T-helper 2 cell (primary cell): ENCODE measurements at places on chromosomes 6 and 20.

DNA sequence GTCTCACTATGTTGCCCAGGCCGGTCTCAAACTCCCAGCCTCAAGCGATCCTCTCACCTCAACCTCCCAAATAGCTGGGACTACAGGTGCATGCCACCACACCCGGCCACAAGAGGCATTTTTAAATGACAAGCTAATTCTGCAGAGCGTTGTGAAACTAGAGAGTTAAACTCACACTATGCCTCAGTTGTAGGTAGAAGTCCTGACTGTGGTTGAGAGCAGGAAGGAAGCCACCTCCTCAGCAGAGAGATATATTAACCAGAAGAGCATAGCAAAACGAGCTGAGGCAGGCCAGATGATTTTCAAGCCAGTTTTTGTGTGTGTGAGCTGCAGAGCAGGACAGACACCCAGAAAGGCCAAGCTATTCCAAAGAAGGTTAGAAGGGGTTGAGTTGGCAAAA is 150.3 kb downstream of the MBOAT1 start:
- DNase-seq, result no peak

GRCh38 chr6:47132724-47133123 is 90.6 kb upstream of the ADGRF1 start:
- DNase-seq, result no peak

DNA sequence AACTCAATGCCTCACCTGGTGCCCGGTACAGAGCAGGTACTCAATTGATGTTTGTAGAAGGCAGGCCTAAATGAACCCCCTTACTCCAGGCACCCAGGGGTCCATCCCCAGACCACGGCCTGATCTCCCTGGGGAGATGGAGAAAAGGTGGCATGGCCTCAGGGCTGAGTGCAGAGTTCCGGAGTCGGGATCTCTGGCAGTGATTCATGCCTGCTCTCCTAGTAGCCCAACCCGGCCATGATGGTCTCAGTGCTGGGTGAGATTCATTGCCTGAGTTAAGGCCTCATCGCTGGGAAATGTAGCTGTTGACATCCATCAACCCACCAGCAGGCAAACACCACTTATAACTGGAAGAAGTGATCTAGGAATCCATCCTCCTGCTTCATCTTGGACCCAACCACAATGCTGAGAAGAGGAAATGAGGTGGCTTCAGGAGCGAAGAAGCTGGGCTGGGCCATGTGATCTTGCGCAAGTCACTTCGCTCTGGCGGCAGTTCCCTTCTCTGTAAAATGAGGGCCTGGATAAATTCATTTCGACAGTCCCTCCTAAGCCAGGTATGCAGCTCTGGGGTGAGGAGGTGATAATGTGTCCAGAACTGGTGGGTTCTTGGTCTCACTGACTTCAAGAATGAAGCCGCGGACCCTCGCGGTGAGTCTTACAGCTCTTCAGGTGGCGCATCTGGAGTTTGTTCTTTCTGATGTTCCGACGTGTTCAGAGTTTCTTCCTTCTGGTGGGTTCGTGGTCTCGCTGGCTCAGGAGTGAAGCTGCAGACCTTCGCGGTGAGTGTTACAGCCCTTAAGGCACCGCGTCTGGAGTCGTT is 24.7 kb downstream of the ETV7 start:
- no peak for DNase-seq

- no peak for DNase-seq
Measured at GRCh38 chr6:13298446-13298845, 29.9 kb downstream of the TBC1D7 start.

DNA sequence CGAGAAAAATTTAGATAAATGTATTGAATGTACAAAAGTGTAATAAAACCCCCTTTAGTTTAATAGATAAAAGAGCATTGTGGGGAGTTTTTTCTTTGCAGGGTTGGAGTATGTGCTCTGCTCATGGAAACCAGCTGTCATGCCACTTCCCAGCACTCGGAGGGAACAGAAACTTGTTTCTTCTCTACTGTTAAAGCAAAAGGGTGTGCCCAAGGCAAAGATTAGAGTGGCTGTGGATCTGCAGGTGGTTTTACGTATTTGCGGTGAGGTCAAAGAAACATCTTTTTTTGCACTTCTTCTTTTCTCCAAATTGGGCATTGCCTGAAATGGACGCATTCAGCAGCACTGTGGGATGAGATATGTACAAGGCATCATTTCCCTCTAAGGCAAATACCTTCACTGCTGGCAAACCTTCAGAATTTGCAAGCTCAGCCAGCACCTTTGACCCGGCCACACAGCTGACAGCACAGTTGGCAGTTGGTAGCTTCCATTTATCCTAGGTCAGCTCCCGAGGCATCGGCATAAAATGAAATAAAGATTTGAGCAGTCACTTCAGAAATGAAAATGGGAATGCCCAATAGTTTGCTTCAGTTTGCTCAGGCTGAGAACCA is 178.4 kb upstream of the EYA4 start:
- no peak for DNase-seq

DNA sequence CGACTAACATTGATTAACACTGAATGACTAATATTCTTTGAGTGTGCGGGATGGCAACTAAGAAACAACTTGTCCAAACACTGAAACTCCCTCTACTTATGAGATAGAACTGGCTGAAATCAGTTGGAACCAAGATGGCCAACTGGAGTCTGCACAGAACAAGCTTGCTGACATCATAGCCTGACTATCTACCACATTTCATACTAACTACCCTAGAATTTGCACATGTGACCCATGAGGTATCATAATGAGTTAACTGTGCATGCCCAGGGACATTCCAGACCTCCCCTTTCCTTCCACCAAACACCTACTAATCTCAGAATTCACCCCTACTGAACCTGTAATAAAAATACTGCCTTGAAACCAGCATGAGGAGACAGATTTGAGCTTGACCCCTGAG is 43.2 kb downstream of the PHIP start:
- DNase-seq, result no peak

DNA sequence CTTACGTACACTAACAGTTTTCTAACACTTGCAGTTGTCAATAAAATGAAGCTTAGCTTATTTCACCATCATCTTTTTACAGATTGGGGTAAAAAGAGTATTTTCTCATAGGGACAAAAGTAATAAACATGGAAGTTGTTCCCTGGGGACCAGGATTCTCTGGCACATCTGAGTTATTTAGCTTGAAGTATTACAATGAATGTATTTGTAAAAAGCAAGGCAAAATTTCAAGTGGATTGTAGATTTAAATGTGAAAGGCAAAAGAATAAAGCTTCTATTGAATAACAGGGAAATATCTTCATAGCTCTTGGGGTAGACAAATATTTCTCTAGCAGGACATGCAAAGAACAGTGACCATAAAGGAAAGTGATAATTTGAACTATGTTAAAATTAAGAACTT is 260.0 kb upstream of the ECI2 start:
- DNase-seq, result no peak

DNA sequence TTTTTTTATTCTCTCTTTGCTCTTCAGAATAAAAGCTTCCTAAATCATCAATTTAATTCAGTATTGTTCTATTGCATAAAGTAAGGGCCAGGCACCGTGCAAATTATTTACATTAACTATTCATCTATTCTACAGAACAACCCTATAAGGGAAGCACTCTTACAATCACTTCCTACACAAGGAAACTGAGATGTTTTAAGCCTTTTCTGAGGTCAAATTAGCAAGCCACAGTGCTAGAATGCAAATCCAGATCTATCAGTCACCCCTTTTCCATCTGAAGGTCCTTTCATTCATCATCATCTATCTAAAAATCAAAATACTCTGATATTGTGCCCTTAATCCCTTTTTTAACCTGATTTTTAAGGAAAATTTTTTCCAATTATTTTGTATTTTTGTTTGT is 31.2 kb downstream of the FRK start:
- no peak for DNase-seq

DNA sequence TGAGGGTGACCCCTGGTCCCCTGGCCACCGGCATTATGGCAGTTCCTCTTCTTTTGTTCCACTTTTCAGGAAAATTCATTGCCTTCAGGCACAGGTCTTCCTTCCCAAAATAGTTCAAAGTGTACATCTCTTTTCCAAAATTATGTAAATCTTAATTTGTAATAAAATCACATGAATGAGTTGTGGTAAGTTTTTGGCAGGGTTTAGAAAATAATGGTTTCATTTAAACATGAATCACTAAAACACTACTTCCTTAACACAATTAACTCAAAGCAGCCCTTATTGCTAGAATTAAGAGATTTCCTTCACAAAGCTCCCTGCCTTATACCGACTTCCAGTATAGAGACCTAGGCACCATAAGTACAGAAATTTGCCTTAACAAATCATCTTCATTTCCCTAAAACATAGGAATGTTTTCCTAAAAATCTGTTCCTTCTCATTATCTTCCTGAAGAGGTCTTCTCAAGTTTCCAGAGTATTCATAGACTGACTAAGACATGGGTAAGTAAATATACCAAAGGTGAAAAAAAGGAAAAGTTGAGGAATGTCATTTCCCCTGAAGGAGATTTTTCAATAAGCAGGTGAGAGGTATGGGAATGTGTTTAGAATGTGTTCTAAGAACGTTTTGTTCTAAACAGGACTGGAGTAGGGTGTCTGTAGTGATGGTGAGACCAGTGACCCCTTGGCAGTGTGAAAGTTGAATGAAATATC is 148.2 kb upstream of the CITED2 start:
- no peak for DNase-seq

GRCh38 chr20:24721891-24722568 is 227.0 kb upstream of the CST7 start:
- no peak for DNase-seq

GRCh38 chr6:168035098-168035660 is 37.7 kb downstream of the KIF25 start:
- DNase-seq, result no peak

DNA sequence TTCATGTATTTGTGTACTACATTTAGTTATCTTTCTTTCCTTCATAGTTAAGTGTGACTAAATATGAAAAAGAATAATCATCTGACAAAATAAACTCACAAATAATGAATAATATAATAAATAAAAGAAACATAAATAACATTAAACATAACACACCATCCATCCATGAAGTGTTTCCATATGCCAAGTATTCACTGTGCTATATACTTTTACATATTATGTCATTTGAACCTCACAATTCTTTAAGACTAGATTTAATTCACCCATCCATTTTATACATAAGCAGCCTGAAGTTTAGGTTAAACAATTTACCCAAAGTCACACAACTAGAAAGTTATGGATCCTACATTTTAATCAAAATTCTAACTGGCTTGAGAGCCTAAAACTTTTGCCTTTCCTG is 549.4 kb upstream of the HS3ST5 start:
- DNase-seq, result no peak

GRCh38 chr6:46954837-46955451 is 33.2 kb upstream of the ADGRF5 start:
- DNase-seq, result no peak

DNA sequence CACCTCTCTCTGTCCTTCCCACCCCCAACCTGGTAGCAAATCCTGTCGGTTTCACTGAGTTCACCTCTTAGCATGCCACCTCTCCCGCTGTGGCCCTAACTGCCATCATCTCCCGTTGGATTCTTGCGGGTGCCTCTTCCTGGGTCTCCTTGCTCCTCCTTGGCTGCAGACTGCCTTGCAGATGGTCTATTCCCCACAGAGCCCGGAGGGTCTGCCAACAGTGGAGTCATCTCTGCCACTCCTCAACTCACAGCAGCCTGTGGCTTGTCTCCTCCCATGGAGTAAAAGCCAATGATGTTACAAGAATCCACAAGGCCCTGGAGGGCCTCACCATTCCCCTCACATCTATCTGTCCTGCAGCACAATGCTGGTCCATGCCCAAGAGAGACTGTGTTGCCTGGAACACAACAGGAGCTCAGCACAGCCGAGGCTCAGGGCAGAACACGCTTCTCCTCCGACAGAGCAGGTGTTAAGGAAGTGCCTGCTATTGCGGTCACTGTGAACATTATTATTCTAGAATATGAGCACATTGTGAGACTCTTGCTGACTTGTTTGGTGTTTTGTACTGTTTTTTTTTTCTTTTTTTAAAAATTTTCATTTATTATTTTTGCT is 241.8 kb upstream of the SULF2 start:
- DNase-seq, result no peak

DNA sequence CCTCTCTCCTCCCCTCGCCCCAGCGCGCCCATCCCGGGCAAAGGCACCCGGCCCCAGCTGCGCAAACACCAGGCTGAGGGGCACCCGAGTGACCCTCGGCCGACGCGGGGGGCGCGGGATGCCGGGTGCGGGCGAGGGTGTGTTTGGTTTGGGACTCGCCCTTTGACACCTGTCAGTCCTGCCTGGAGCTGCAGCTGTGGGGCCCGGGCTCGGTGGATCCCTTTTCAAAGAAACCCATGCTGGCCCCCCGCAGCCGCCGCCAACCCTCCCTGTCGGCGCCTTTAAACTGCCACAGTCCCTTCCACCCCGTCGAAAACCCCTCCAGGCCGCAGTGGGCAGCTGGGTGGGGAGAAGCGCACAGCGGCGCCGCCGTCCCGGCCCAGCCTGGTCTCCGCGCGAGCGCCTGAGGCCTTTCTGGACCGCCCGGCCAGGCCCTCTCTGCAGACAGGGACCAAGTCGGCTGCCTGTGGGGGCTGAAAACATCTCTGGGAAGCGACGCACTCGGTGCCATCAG is 5.5 kb downstream of the FOXQ1 start:
- DNase-seq, result no peak

DNA sequence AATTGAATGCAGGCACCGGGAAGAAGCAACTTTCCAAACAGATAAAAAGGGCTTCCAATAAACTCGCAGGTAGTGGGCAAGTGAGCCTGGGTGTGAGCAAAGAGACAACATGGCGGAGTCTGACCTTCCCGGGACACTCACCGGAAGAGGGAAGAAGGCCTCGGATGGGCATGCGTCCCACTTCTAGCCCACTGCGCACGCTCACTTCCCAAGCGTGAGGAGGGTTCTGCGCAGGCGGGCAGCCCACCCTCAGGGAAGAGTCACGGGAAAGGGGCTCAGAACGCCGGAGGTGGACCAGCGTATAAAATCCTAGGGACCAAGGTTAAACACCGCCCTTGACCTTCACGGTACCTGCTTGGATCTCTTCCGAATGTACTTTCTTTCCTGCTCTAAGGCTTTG is 95.5 kb upstream of the AFDN start:
- DNase-seq, result no peak

DNA sequence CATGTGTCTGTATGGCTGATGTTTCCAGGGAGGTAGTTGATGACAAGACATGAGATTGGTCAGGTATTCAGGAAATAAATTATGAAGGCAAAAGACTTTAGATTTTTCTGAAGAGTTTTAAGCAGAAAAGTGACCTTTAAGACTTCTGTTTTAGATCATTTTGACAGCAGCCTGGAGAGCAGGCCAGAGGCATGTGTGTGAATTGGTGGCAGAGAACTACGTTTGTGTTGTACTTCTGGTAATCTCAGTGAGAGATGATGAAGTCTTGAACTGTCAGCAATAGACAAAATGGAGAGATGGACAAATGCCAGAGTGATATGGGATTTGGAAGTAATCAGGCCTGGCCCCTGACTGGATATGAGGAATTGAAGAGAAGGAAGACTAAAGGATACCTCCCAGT is 30.8 kb downstream of the FARS2 start:
- DNase-seq, result no peak

GRCh38 chr6:45666846-45667245 is 289.1 kb upstream of the SUPT3H start:
- DNase-seq, result no peak

- DNase-seq, result no peak
Measured at GRCh38 chr20:4227085-4227821, 211.9 kb upstream of the RNF24 start.

- DNase-seq, result no peak
Measured at GRCh38 chr20:43563429-43563828, 4.6 kb downstream of the SGK2 start.
